ENCODE measurements at places on chromosomes 6 and 20.

- no peak for ATAC-seq
Measured at GRCh38 chr20:49267327-49267726, 10.5 kb downstream of the ZNFX1 start.

GRCh38 chr6:16912756-16913155 lies 151.5 kb upstream of the ATXN1 start:
- ATAC-seq: no peak

DNA sequence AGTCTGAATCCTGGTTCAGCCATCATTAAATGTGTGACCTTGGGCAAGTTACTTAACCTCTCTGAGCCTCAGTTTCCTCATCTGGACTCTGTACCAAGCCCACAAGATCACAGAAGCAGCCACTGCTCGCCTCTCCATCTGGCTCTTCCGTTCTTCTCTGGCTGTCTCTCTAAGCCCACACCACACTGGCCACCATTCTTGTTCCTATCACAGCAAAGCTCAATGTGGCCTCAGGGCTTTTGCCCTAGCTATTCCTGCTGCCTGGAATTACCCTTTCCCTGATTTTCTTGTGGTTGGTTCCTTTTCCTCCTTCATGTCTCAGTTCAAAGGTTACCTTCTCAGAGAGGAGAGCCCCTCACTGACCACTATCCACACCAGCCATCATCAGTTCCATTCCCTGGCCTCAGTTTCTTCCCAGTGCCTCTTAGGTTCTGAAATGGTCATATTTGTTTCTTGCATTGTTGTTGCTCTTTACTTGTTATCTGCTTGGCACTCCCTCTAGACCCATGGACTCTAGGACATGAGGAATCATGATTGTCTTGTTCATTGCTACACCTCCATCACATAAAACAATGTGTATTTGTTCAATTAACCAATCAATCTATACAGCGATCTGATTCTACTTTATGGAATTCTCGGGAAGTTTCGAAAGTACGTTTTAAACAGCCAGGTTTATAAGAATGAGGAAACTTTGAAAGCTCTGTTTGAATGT lies 56.5 kb upstream of the PTPN1 start:
- ATAC-seq: no peak

DNA sequence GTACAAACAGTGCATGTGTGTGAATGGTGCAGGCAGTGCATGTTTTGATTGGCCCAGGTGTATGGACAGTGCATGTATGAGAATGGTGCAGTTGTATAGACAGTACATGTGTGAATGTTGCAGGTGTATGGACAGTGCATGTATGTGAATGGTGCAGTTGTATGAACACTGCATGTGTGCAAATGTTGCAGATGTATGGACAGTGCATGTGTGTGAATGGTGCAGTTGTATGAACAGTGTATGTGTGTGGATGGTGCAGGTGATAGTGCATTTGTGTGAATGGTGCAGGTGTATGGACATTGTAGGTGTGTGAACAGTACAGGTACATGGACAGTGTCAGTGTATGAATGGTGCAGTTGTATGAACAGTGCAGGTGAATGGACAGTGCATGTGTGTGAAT lies 4.0 kb upstream of the KLHL31 start:
- no peak for ATAC-seq

DNA sequence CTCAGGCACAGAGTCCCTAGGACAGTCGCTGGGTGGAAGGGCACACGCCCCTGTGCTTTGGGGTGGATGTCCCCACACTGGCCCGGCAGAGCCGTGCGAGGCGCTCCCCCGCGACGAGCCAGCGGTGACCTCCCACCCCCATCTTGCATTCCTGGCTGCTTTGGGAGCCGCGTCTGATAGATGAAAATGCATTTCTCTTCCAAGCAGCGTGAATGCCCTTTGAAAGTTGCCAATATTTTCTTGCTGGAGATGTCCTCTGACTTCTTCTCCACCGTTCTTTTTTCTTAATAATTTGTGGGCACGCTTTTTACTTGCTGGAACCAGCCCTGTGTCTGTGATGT lies 29.9 kb downstream of the COL20A1 start:
- ATAC-seq: no peak

DNA sequence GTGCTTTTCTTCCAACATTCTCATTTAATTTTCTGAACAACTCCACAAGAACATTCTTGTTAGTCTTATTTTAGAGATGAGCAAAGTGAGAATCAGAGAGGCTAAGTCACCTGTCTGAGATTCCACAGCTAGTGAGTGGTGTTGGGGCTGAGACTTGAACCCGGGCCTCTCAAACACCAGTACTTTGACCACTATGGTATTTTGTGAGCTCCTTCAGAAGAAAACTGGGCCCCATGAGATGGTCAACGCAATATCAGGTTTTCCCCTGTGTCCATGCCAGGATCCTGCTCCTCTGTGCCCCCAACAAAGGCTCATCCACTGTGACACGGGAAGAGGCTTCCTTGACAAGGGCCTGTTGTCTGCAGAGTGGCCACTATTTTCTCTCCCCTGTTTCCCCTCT lies 51.9 kb downstream of the MAFB start:
- ATAC-seq: no peak
